ENCODE measurements at places on chromosomes 16 and 17.

GRCh38 chr16:72092832-72093447 lies 480 bp downstream of the TXNL4B start:
- peak; percentile 68 for DNase-seq

DNA sequence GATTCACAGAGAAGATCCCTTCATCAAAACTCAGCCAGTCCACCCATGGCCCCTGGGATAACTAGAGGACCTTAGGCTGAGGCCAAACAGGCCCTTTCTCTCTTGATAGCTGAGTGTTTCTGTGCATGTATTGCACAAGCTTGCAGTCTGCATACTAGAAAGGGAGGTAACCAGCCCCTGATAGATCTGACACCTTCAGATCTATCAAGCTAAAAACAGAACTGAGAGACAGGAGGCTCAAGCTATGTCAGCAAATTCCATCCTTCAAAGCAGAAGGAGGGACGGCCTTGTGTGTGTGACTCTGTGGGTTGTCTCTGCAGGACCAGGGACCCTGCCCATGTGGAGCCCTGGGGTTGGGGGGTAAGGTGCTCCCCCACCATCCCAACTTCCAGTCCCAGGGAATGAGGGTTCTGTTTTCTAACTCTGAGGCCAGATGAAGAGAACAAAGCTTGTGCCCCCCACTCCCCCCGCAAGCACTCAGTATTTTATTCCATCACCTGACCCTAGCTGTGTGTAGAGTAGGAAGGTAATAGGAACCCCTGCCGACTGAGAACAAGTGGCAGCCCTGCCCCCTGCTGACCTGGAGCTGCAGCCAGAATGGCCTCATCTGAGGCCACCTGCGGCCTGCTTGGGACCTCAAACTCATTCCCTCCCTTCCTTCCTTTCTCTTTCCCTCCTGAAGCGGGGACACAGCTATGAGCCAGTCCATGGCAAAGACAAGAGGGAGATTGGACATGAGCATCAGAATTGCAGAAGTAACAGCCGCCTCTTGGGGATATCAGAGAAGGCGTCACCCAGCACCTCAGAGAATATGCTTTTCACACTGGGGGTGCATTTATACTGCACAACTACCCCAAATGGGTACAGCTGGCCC lies 63.8 kb downstream of the SMPD3 start:
- DNase-seq, result no peak

DNA sequence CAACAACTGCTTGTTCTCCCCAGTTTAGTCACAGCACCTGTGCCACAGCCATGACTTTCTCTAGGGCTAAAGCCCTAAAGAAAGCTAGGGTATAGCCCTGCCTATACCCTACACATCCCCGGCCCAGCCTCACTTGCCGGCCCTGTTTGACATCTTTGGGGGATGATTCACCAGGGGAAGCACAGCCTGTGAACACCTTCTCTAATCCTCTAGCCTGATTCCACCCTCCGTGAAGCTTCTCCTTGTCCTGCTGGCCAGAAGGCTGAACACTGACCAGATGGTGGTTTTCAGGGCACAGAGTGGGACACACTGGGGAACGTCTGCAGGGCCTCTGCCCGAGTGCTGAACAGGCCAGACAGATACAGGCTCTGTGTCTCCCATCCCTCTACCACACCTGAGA lies 6.0 kb downstream of the CLEC16A start:
- no peak for DNase-seq

- no peak for DNase-seq
These were observed 412.3 kb downstream of the XYLT1 start for GRCh38 chr16:17058471-17058870.

GRCh38 chr17:46890638-46891037 lies 32.3 kb upstream of the GOSR2 start:
- no peak for DNase-seq

DNA sequence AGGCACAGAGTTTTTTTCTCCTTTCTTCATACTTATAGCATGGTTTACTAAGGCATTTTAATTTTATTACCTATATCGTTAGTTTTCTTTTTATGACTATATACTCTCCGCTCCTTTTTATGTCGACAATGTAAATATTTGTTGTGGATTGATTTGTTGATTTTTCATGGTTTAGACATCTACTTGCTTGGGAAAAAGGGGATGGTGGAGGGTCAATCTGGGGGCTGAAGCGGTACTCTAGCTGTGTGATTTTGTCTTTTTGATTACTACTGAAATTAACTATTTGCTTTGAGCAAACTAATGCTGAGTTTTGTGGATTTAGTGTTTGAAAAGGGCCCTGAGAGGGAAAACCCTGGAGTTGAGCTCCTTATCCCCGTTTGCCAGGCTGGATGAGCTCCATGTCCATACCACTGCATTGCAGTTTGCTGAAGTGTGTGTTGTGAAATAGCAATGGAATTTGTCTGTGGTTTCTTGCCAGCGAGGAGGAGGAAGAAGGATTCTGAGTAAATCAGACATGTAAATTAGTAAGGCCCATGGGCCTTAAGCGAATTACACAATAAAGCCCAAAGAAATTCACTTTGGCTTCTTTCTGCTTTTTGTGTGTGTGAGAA lies 72.0 kb downstream of the FTO start:
- DNase-seq, result peak; percentile 98

DNA sequence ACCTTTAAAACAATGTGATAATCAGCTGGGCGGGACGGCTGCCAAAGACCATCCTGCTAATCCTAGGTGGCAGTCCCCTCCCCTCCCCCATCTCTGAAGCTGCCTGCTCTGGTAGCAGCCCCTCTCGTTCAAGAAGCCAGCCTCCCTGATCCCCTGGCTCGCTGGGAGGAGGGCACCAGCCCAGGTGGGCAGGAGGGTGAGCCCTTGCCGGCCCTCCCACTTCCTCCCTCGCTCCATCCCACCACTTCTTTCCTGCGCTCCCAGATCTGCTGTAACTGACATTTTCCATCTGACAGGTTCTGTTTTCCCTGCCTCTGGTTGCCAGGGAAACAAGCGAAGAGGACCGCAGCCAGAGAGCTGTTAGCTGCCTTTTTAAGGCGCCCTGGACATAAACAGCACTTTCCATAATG lies 155.7 kb upstream of the TNRC6C start:
- DNase-seq, result no peak

- DNase-seq, result peak; percentile 97
These were observed 2.5 kb downstream of the VASN start for GRCh38 chr16:4373909-4374742.

- peak; percentile 27 for DNase-seq
These were observed 18.6 kb downstream of the FLOT2 start for GRCh38 chr17:28878981-28879380.

DNA sequence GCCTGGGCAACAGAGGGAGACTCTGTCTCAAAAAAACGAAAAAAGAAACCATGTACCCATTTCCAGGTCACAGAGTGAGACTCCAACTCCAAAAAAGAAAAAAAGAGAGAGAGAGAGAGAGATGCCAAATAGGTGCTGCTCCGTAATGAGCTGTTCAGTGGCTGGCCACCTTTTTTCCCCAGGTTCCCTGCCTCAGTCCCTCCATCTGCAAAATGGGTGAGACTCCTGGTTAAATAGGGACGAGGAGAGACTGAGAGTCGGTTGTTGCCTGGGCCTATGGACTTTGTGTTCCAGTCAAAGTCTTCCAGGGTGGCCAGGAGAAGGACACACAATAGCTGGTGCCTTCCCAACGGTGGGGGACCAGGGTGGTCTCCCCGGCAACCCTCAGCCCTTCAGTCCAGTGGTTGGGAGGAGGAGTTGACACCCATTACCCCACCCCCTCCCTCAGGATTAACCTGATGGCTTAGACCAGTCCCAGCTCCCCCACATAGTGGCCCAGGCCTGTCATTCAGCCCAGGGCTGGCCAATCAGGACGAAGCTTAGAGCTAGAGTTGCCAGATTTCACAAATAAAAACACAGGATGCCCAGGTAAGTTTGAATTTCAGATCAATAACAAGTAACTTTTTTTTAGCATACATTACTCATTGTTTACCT lies 258.2 kb downstream of the PARN start:
- no peak for DNase-seq

DNA sequence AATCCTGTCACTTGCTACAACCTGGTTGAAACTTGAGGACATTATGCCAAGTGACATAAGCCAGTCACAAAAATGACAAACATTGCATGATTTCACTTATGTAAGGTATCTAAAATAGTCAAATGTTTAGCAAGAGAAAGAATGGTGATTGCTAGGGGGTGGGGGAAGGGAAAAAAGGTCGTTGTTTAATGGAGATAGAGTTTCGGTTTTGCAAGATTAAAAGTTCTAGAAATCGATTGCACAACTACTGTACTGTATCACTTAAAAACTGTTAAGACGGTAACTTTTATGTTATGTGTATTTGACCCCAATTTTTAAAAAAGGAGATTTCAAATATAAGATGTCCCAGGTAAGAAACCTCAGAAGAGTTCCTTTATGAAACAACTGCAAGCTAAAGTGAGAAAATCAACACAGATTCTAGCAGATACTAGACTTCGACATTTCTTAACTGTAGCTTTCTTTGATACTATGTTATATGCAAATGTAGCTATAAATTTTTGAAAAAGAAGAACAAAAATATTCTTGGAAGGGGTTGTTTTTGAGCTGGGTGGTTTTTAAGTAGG lies 5.9 kb downstream of the MEOX1 start:
- DNase-seq, result no peak

DNA sequence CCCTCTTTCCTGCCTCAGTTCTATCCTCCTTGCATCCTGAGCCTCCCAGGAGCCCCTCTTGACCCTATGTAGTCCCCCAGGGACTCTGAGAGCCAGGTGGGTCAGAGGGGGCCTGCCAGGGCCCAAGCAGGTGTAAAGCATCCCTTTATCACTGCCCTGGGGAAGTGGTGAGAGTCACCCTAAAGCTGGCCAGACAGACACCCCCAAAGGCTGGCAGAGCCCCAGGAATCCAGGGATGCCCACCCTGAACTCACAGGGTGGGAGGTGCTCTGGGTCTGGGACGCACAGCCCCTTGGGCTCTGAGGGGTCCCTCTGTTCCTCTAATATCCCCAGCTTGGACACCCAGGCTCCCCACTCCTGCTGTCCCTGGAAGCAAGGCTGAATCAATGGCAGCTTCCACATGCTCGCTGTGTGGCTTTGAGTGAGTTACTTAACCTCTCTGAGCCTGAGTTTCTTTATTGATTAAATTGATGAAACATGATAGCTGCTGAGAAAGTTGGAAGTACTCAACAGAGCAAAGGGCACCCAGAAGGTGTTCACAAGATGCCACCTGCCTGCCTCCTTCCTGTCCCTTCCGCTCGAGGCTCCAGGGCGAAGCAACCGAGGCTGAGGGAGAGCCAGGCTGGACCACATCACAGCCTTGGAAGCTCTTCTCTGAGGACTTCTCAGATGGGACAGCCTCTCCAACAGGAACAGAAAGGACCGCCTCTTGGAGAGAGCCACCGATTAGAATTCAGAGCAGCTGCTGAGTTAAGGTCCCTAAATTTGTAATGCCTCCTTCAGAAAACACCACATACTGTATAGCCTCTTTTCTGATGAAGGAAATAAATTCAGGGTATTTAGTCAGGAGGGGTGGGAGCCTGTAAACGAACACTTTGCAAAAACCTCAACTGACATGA lies 67.1 kb upstream of the DOC2B start:
- DNase-seq, result no peak

GRCh38 chr16:27377666-27378485 lies 24.1 kb upstream of the IL21R start:
- DNase-seq, result no peak

GRCh38 chr16:64089697-64090096 lies 1032.2 kb downstream of the CDH11 start:
- peak; percentile 54 for DNase-seq

DNA sequence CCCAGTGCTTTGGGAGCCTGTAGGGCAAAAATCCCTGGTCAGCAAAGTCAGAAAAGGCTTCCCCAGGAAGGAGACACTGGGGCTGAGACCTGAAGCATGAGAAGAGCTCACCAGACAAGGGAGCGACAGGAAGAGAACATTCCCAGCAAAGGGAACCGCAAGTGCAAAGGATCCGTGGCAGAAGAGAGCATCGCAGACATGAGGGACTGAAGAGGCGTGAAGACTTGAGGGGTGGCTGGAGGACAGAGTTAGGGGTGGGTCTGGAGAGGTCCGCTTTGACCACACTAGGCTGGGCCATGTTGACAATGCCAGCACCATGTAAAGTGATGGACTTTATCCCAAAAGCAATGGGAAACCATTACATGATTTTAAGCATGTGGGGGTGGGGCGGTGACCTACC lies 128.1 kb upstream of the IRX3 start:
- no peak for DNase-seq

GRCh38 chr16:68860978-68861892 lies 17.9 kb downstream of the TANGO6 start:
- no peak for DNase-seq

- DNase-seq, result no peak
These were observed 29.0 kb downstream of the MRC2 start for GRCh38 chr17:62656446-62656845.

GRCh38 chr17:82795615-82796014 lies 43.8 kb downstream of the TBCD start:
- no peak for DNase-seq

DNA sequence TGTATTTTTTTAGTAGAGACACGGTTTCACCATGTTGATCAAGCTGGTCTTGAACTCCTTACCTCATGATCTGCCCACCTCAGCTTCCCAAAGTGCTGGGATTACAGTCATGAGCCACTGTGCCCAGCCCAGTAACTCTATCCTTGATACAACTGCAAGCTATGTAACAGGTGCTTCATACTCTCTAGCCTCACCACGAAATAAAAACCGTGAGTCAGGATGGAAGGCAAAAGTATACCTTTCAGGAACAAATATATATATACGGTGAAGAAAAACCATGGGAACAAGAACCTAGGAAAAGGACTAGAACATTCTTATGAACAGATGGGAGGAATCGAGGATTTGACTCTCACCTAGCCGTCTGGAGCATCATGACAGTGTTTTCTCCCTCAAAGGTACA lies 9.6 kb upstream of the FBF1 start:
- DNase-seq, result no peak

DNA sequence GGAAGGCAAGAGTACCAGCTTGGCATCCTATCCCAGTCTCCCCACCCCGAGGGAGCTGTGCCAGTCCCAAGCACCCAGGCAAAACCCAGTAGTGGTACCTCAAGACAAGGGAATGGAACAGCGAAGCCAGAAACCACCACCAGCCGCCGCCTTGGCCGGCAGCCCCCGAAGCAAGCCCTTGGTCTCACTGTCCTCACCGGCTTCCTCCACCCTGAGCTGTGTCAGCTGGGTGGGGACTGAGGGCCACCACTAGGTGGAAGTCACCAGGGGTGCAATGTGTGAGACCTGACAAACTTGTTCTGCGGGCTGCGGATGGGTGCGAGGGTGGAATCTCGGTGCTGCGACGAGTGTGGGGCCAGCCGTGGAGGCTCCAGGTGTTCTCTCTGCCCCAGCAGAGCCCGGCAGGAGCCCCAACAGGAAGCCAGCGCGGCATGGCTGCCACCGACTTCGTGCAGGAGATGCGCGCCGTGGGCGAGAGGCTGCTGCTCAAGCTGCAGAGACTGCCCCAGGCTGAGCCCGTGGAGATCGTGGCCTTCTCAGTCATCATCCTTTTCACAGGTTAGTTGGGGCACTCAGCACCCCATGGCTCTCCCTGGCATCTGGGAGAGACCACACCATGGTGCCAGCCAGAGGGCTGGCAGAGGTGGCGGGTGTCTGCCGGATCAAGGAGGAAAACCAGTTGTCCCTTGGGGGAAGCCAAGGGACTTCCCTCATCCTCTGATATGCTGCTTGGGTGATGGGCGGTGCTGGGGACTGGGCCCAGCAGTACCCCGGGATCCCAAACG lies 6.7 kb downstream of the SMIM5 start:
- no peak for DNase-seq

- DNase-seq, result peak; percentile 47
These were observed 28.7 kb upstream of the GAS7 start for GRCh38 chr17:10226930-10227695.

GRCh38 chr16:85557083-85557970 lies 55.8 kb upstream of the GSE1 start:
- DNase-seq, result no peak
